ENCODE measurements at places on chromosomes 1 and 21.

DNA sequence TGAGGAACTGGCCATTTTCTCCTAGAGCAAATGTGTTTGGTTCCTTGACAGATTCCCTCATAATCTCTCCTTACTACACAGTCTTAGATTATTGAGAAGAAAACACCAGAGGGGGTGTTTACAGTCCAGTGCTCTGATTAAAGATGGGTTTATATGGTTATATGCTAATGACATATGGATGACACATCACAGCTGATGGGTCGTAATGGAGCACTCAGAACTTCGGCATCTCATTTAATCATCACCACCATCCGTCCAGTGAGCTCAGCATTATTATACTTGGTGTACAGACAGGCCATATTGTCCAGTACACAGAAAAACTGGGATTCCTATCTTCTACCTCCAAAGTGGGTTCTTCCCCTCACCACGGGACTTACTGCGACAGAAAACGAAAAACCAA lies 22.3 kb upstream of the NR5A2 start:
- no peak for DNase-seq

GRCh38 chr1:207035877-207036551 lies 3.5 kb upstream of the C1orf116 start:
- DNase-seq, result no peak

DNA sequence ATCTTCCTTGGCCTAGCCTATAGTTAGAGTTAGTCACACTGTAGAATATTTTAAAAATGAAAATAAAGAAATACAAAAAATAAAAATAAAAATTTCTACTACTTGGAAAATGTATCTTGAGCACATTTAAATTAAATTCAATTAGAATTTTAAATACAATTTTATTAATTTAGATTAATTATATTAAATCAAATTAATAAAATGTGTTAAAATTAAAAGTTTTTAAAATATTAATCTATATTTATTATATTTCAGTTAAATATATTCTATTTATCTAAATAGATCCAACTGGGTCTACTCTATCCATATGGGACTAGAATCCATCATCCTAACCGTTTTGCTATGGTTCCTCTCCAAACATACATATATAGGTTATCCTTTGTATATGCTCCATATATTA lies 588.3 kb upstream of the TMPRSS15 start:
- DNase-seq, result no peak

DNA sequence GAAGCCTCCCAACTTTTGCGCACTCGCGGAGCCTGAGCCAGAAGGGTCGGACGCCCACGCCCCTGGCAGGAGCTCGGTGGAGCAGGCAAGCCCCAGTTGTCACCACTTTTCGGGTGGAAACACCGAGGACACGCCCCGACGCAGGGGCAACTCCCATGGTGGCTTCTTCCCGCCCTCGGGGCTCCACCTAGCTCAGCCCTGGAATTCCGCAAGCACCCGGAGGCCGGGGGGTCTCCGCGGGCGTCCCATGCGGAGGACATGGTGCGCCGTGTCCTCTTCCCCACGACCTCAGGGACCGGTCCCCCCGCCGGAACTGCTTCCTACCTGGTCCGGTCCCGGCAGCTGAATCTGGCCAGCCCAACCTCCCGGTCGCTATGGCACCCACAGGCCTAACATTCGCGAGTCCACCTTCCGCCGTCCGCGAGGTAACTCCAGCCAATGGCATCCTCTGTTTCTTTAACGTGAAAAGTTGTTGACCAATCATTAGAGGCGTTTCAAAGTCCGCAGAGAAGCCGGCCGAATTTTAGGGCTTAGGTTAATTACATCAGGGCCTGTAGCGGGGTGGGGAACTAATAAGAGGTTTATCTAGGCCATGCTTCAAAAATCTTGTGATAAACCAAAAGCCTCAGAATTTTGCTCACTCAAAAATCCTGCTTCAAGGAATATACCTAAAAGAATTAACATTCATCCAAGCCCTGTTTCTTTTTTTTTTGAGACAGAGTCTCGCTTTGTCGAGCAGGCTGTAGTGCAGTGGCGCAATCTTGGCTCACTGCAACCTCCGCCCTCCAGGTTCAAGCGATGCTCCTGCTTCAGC lies at the start of gene STPG1:
Gene STPG1, minus strand, starts transcription at position 433 of the 814 bp plus-strand sequence. CDS start 12,394 bp downstream, outside the sequence.
- DNase-seq, result peak; percentile 92

DNA sequence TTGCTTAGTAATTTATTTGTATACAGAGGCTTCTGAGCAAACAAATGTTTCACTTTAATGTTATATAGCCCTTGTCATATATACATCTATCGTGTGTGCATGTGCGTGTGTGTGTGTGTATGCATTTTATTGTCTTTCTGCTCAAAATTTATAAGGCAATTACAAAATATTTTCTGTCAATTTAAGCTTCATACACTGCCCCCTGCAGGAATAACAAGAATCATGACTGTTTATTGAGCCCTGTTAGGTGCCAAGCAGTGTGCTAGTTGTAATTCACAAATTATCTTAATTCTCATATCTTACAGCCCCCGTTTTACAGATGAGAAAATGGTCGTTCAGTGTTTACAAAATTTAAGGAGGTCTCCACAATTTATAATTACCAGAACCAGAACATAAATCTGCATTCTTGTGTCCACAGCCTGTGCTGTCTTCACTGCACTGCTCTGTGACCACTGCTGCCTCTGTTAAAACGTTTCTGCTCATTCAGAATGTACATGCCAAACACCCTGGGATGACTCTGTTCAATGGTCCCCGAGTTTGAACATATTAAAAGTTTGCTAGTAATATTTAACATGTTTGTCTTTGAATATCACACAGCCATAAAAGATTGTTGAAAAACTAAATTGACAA lies 181.3 kb downstream of the ATP6V1G3 start:
- DNase-seq, result peak; percentile 18

DNA sequence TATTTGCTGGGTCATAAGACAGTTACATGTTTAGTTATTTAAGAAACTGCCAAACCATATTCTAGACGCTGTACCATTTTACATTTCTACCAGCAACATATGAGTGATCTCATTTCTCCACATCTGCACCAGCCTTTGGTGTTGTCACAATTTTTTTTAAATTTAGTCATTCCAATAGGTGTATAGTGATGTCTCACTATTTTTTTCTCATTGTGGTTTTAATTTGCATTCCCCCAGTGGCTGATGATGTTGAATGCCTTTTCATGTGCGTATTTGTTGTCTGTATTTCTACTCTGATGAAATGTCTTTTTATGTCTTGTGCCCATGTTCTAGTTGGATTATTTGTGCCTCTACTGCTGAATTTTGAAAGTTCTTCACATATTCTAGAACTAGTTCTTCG lies 38.4 kb downstream of the NFASC start:
- DNase-seq, result no peak

Data from inflammatory macrophage (primary cell).